T-cell (primary cell): ENCODE measurements at places on chromosomes 7 and 10.

DNA sequence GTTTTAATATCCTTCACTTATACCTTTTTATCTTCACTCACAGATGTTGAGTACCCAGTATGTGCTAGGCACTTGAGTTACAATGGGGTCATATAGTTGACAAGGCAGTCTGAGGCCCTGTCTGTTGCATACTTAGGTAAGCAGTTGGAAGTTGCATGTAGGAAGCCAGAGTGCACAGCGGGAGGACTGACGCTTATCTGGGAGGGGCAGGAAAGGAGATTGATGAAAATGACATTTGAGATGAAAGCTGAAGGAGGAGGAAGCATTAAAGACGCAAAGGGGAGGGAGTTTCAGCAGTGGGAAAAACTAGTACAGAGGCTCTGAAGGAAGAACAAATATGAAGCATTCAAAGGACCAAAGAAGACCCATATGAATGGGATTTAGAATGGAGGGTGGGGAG lies 266.2 kb downstream of the HTR7 start:
- no peak for DNase-seq

DNA sequence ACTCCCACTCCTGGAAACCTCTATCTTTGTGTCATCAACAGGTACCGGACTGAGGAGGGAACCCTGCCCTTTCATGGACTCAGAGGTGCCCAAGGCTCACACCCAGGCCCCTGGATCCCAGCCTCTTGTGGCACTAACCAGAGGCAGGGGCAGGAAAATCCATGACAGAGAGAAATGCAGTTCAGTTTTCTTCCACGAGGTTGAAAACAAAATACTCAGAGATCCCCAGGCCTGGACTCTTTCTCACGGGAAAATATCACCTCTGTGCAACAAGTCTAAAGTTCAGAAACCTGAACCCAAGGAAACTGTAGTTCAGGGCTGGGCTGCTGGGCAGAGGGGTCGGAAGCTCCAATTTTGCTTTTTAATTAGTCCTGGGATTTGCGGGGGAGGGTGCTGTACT lies 21.4 kb upstream of the OPN4 start:
- DNase-seq: no peak

GRCh38 chr7:129493555-129493954 lies 8.8 kb upstream of the SMKR1 start:
- DNase-seq: no peak

DNA sequence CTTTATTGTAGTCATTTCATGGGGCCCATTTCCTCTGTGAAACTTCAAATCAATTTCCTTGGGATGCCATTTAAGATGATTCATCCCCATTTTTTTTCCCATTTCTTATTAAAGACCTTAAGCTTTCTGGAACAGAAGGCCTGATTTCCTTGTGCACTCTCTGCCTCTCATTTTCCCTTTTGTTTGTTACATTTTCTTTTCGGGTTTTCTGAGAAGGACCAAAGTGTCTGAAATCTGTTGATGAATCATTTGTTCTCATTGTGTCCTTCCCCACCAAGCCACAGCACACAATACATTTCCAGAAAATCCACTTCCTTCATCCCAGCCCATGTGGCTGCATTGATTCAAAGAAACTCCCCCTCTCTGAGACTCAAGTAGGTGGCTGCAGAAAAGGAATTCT lies 372.4 kb downstream of the SFMBT2 start:
- DNase-seq: no peak

GRCh38 chr7:93958651-93959050 lies 37.1 kb downstream of the GNG11 start:
- DNase-seq: no peak

DNA sequence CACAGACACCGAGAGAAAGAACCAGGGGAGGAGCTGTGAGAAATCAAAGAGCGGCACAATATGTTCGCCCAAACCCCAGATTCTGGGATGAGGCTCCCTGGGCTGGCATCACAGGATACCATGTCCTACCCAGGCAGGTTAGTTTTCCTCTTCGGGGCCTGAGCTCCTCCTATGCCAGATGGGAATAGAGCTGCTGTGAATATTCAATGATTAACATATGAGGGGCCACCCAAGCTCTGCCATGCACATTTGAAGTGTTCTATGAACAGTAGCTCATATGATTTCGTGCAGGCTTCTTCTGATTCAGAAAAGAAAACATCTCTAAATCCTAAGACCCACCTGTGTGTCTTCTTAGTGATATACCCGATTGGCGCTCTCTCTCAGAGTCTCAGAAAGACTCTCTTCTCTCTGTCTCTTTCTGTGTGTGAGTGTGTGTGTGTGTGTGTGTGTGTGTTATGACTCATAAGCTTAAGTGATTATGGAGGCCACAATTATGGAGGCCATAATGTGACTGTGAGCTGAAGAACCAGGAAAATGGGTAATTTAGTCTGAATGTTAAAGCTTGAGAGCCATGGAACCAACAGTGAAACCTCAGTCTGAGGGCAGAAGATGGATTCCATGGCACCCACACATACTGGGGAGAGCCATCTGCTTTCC lies 220.5 kb downstream of the KLF6 start:
- DNase-seq: no peak

DNA sequence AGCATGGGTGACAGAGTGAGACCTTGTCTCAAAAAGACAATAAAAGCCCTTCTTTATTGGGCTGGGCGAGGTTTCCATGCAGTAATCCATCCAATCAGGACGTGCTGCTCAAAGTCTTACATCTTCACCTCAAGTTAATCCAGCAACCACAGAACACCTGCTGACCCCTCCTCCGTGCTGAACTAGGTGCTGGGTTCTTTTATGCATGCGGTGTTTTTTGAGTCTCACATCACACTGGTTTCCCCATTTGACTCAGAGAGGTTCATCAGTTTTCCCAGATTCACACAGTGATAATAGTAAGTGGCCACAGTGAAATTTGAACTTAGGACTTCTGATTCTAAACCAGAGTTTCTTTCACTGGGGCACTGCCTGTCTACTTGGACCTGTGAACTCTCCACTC lies 58.3 kb upstream of the GTF2I start:
- DNase-seq: no peak

- DNase-seq: no peak
These were observed 341.3 kb upstream of the SHH start for GRCh38 chr7:156153590-156153989.

- DNase-seq: no peak
These were observed 51.8 kb downstream of the VWDE start for GRCh38 chr7:12351843-12352242.

GRCh38 chr7:25656581-25657026 lies 428.3 kb upstream of the NPVF start:
- no peak for DNase-seq

DNA sequence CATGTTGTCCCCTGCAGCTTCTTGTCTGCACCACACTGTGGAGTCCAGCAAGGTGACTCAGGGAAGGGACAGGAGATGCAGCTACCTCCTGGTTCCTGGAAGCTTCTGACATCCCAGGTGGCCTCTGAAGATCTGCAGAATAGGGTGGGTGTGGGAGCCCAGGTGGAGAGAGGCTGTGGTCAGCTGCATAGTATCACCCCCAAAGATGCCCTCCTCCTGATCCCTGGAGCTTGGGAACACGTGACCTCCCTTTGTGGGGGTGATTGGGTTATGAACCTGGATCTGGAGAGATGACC lies 25.4 kb downstream of the CALML3 start:
- no peak for DNase-seq

GRCh38 chr10:49349390-49349789 lies 46.5 kb downstream of the DRGX start:
- DNase-seq: no peak

- no peak for DNase-seq
These were observed 55.8 kb downstream of the FAM53B start for GRCh38 chr10:124688386-124688785.

DNA sequence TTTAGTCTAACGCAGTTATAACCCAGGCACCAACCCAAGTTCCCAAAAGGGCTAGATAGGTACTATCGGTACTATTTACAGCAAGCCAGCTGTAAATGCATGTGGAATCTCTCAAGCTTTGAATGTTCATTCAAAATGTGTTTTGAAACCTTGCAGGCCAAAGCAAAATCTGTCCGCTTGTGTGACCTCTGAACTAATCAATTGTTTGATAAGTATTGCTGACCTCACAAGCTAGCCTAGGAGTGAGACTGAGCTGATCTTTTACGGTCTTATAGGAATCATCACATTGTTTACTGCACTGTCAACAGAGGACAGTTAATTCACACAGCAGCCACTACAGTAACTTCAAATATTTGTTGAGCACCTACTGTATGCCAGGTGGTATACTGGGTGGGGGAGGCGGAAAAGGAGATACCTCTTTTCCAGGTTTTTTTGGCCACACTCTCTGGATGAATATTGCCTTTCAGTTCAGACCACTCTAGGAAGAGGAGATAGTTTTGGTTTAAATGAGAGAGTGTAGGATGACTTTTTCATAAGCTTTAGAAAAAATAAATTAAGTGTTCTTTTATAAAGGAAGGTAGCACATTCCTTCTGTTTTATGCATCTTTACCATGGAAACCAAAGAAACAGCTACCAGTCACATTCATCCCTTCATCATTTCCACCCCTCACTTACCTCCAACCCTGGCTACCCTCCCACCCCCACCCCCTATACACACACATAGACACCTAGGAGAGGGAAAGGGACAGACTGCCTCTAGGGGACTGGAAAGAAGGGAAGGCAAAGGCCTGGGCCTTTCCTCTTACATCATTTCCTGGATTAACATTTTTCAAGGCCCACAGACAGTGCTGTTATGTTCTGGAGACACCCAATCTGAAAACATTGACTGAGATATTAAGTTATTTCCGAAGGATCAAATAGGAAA lies 2.4 kb downstream of the PAPSS2 start:
- DNase-seq: no peak

DNA sequence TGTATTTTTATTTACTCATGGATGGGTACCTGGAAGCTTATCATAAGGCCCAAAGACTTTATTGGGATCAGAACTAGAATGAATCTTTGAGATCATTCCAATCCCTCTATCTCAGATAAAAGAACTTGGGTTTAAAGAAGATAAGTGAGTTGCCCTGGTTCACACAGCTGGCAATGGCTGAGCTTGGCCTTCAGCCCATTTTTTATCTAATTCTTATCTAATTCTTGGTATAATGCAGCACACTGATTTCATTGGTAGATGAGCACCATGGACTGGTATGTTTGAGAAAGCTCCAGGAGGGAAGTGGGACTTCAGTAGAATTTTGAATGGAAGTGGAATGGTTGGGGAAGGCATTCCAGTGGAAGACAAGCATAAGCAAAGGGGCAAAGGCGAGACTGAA lies 558.9 kb downstream of the REEP3 start:
- DNase-seq: no peak
